Transverse colon (tissue), 4 donors: ENCODE measurements at places on chromosomes 12 and 14. TPM values are rescaled to one million over a fixed set of nuclear protein-coding genes. Genes with fewer than 3 reads are reported as not detected.
A peak's percentile ranks its signal among the peaks of the same experiment; 100 is the strongest.

- no peak for DNase-seq
Measured at GRCh38 chr14:93398491-93398890, 32.2 kb upstream of the UNC79 start.

FERMT2 gene
- total RNA-seq: 38.6 TPM

DNA sequence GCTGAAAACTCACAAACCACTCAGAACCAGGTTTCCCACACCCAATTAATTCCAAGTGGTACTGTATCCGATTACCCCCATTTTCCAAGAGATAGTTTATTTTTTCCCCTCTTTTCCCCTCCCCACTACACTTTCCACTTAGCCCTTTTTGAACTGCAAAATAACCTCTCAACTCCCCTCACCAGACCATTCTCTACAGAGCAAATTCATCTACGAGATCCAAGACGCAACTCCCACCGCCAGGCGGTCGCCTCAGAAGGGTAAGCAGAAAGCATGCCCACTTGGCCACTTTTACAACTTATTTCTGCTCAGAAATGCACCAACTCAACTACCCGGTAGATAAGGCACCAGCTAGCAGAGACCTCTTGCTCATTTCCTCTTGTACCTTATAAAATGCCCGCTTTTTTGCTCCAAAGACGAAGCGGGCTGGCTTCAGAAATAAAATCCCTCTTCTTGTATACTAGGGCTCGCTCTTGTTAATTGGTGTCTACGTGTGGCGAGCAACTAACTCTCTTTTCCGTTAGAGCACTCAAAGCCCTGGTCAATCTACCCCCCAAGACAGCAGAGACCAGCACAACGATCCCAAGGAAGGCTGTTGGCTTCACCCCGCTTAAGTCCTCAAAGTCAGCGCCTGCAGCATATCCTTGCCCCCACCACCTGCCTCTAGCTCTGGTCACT lies 910 bp upstream of the SRP54 start:
- DNase-seq: peak; percentile 35

DNA sequence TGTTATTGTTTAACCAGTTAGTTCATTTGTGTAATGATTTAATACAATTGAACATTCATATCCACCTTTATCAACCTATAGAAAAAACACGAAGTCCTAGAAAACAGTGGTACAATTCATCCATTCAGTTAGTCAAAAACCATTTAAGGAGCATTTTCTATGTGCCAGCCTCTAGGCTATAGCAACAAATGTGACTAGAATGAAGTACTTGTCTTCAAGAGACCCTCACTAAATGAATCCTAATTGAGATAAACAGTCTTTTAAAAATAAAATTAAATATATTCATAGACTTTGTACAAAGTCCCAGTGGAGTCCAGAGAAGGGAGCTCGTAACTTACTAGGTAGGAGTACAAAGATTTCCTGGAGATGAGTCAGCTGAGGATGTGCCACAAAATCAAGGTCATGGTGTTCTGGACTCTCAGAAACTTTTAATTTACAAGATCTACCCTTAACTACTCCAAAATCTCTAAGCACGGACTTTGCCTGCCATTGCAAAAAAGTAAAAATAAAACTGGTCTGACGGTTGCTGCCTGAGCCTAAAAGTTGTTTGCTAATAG lies 430.7 kb upstream of the DCN start:
- no peak for DNase-seq

GRCh38 chr12:130338794-130339601 lies 1.3 kb downstream of the PIWIL1 start:
- DNase-seq: no peak

DNA sequence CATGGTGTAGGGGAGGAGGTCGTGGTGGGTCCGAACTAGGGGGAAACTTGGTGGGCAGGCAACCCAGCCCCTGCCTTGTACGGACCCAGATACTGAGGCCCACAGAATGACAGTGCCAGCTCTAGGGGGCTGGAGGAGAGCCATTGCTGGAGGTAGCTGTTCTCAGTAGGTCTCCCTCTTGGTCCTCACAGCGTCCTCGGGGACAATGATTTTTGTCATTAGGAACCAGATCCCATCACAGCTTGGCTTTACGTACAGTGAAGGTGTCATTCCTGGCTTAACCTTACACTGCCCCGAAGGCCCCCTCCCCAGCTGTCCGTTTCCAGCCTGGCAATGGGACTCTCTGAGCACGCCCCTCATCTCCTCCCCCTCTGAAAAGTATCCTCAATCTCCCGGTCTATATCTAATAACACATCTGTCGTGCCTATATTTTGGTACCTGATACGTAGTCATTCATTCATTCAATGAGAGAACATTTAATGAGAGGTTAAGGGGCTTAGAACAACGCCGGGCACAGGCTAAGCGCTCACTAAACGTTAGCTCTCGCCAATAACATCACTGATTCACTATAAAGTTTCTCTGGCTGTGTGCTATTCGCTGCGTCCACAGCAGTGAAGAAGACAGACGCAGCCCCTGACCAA lies 597 bp upstream of the DYNC1H1 start:
- DNase-seq: no peak

FOXM1 gene
- 1.6 TPM for total RNA-seq

GPRC5A gene
- 106 TPM for total RNA-seq

DNA sequence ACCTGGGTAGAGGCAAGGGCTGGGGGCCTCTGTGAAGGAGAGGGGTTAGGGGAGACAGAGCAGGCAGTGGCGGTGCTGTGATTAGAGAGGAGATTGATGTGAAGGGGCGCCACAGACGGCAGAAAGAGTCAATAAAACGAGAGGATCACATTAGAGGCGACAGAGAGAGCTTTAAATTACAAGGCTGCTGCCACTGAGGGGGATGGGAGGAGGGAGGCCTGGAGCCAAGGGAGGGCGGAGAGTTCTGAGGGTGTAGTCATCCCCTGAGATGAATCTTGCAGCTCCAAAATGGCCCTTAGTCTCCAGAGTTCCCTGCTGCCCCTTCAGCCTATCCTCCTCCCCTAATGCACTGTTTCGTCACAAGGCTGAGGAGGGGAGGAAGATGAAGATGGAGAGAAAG lies 12.8 kb downstream of the ZFHX2 start:
- no peak for DNase-seq

CDCA4 gene
- 6.8 TPM for total RNA-seq

- DNase-seq: peak; percentile 80
Measured at GRCh38 chr12:52865090-52865944, 16.5 kb upstream of the KRT78 start.

LGALS3 gene
- total RNA-seq: 2,805 TPM
